Activated T-helper 1 cell treated with anti-CD3 and anti-CD28 coated beads, Interleukin-12 subunit alpha, Interleukin-12 subunit beta, Interleukin-2, Interleukin-4 antibody, amounts not matched to agents 30 ng/mL and 10 ng/mL and 1 ng/mL, durations not matched to agents 14 hours and 24 hours and 36 hours (primary cell): ENCODE measurements at places on chromosomes 1 and 21.
A peak's percentile ranks its signal among the peaks of the same experiment; 100 is the strongest.

DNA sequence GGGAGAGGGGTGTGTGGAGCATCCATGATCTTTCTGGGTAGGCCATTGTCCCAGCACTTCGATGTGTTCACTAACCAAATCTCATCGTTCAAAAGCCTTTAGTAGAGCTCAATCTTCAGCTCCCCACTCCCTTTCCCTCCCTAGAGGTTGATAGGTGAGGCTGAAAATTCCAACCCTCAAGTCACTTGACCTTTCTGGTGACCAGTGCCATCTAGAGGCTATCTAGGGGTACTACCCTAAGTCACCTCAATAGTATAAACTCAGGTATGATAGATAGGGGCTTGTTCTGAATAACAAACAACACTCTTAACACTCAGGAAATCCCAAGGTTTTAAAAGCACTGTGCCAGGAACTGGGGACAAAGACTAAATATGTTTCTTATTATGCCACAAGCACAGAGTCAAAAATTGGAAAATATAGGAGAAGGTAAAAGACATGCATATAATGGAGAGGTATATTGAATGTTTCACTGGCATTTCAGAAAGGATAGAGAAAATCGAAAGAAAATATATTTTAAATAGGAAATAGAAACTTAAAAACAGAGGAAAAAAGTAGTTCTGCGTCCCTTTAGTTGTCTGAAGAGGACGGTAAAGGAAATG, 42.9 kb upstream of the CD53 start:
- no peak overlapping the region for H3K27ac ChIP-seq
- H3K4me1 ChIP-seq = peaks cover 6% of the 10 kb centered on the region
- peak; percentile 5 for DNase-seq
- H3K36me3 ChIP-seq = peaks cover 2% of the 10 kb centered on the region

GRCh38 chr1:235854347-235854746, 12.4 kb downstream of the LYST start:
- peaks cover 57% of the 10 kb centered on the region for H3K4me1 ChIP-seq
- no peak for DNase-seq
- H3K27ac ChIP-seq = no peak overlapping the region
- H3K36me3 ChIP-seq = peaks cover 23% of the 10 kb centered on the region
- no peak overlapping the region for H3K4me3 ChIP-seq

GRCh38 chr1:151176514-151177045, 799 bp upstream of the TMOD4 start:
- H3K36me3 ChIP-seq = peaks cover 47% of the 10 kb centered on the region
- no peak for DNase-seq
- H3K27me3 ChIP-seq = no peaks in the 10 kb centered on the region
- peaks cover 4% of the 10 kb centered on the region for H3K4me1 ChIP-seq
- H3K27ac ChIP-seq = peak overlapping the region; percentile 66

- H3K4me1 ChIP-seq = peaks cover 8% of the 10 kb centered on the region
- no peaks in the 10 kb centered on the region for H3K36me3 ChIP-seq
- H3K27ac ChIP-seq = no peak overlapping the region
- DNase-seq = no peak
- peaks cover 17% of the 10 kb centered on the region for H3K27me3 ChIP-seq
Observed at GRCh38 chr1:204758601-204759000, 73.1 kb upstream of the LRRN2 start.

DNA sequence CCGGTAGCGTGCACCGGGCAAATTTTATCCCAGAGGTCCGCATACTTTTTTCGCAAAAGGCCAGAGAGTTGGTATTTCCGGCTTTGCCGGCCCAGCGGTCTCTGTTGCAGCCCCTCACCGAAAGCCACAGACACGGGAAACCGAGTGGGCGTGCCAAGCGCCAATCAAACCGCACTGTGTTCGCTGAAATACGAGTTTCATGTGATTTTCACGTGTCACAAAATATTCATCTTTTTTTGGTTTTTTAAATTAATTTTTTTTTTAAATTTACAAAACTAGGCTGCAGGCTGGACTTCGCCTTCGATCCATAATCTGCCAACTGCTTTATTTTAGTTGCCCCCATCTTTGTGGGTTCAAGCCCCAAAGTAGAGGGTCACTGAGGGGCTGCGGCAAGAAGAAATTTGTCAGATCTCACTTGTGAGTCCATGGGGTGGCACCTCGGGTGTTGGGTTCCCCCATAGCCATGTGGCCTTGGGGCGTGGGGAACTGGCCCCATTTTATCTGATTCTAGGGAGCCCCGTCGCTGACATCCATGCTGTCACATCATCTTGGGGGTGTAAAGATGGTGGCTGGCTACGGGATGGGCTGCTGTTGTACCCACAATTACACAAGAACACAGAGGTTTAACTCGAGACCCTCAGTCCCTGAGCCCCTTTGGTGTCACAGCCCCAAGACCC, 20.8 kb downstream of the SLC45A1 start:
- no peak for DNase-seq
- no peaks in the 10 kb centered on the region for H3K27me3 ChIP-seq

DNA sequence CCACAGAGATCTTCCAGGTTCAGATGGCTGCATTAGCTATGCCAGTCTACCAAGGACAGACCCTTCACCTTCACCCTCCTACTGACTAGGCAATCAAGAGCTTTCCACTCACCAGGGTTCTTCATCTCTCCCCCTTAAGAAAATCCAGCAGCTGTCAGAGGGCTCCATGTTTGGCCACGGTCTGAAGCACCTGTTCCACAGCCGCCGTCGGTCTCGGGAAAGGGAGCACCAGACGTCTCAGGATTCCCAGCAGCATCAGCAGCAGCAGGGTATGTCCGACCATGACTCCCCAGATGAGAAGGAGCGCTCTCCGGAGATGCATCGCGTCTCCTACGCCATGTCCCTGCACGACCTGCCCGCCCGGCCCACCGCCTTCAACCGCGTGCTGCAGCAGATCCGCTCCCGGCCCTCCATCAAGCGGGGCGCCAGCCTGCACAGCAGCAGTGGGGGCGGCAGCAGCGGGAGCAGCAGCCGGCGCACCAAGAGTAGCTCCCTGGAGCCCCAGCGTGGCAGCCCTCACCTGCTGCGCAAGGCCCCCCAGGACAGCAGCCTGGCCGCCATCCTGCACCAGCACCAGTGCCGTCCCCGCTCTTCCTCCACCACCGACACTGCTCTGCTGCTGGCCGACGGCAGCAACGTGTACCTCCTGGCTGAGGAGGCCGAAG, 13.8 kb downstream of the TMCC2 start:
- no peak overlapping the region for H3K4me3 ChIP-seq
- peaks cover 43% of the 10 kb centered on the region for H3K4me1 ChIP-seq
- DNase-seq = no peak
- peaks cover 17% of the 10 kb centered on the region for H3K36me3 ChIP-seq
- no peaks in the 10 kb centered on the region for H3K27me3 ChIP-seq

DNA sequence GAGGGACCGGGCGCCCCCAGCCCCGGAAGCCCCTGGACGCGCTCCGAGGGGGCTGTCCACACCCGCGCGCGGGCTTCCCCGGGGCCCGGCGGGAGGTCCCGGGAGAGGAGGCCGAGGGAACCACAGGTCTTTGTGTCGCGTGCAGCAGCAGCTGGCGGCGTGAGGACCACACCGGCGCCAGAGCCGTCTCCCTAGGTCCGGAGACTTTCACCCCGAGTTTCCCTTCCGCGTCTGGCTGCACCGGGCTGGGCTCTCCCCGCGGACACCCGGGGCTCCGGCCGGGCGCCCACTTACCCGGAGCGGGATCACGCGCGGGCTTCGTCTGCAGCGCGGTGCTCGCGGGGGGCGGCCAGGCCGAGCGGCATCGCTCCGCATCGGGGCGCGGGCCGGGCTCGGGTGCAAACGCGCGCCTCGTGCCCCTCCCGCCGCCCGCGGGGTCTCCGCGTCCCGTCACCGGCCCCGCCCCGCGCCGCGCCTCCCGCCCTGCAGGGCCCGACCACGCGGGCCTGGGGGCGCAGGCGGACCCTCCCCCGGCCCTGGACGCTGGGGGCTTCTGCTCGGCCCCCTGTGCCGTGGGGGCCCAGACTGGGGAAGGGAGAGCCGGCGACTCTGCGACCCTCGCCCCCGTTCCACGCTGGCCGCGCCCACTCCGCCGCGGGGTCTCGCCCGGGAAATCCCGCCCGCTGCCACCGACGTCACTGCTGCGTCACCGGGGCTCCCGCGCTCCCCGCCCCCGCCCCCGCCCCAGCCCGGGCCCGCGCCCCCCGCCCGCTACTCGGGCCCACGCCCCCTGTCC, at the start of gene GNG4:
Gene GNG4, minus strand, starts transcription at position 417 of the 796 bp plus-strand sequence. CDS start 65,946 bp downstream, outside the sequence.
- H3K36me3 ChIP-seq = peaks cover 17% of the 10 kb centered on the region
- H3K4me3 ChIP-seq = peak within 1 kb of the TSS; percentile 95
- H3K4me1 ChIP-seq = peaks cover 37% of the 10 kb centered on the region
- DNase-seq = no peak
- peak within 1 kb of the TSS; percentile 89 for H3K27ac ChIP-seq

- H3K4me3 ChIP-seq = no peak overlapping the region
- no peak overlapping the region for H3K27ac ChIP-seq
- no peaks in the 10 kb centered on the region for H3K4me1 ChIP-seq
- no peak for DNase-seq
Observed at GRCh38 chr1:208009706-208010444, 99.0 kb upstream of the CD34 start.

- H3K27ac ChIP-seq = no peak within 1 kb of the TSS
- no peaks in the 10 kb centered on the region for H3K36me3 ChIP-seq
Observed at GRCh38 chr1:115840605-115841460, at the start of gene NHLH2. TSS of gene NHLH2 (minus strand) at chr1:115841126. CDS start at chr1:115838372, 2,754 bp downstream.

- no peaks in the 10 kb centered on the region for H3K27me3 ChIP-seq
- no peak overlapping the region for H3K4me3 ChIP-seq
- no peak overlapping the region for H3K27ac ChIP-seq
- no peak for DNase-seq
- no peaks in the 10 kb centered on the region for H3K36me3 ChIP-seq
Observed at GRCh38 chr1:237428809-237429208, 386.8 kb downstream of the RYR2 start.

DNA sequence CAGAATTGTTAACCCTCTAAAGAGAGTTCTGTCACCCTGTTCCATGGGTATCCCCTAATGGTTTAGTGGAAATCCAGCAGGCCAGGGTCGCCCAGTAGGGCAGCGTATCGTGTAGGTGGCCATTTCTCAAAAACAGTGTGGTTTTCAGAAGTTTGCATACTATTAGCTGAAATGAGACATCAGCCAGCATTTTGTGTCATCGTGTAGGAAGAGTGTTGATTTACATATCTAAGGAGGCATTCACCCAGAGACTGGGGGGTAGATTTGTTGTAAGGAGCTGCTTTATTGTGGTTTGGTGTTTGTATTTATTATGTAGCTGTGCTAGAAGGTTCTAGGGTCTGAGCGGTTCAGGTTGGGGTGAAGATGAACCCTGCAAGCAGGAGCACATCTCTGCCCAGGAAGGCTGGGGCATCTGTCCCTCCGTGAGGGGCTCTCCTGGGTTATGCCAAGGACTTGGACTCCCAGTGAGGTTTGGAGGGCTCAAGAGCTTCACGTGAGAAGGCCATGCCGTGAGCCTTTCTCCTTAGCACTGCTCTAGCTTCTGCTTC, 174.4 kb downstream of the PGBD5 start:
- H3K4me3 ChIP-seq = no peak overlapping the region
- peaks cover 25% of the 10 kb centered on the region for H3K36me3 ChIP-seq
- no peaks in the 10 kb centered on the region for H3K27me3 ChIP-seq
- peak overlapping the region; percentile 76 for H3K27ac ChIP-seq

DNA sequence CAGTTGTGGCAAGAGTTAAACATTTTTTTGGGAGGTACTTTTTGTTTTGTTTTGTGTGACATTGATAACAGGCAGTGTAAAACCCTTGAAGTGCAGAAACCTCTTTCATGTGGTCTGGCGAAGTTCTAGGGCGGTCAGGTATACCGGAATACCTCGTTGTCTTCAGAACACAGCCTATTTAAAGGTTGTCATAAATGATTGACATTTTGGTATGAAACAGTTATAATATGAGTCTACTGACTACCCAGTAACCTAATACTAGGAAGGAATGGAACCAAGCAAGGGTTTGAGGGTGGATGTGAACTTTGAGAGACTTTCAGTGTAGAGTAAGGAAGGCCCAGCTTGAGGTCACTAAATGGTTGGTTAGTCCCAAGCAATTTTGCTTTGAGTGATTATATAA, 40.5 kb downstream of the PATJ start:
- H3K27me3 ChIP-seq = no peaks in the 10 kb centered on the region
- peak overlapping the region; percentile 78 for H3K27ac ChIP-seq

GRCh38 chr1:37455516-37455915, 18.9 kb upstream of the ZC3H12A start:
- H3K27me3 ChIP-seq = no peaks in the 10 kb centered on the region
- no peak overlapping the region for H3K27ac ChIP-seq
- DNase-seq = no peak
- H3K36me3 ChIP-seq = no peaks in the 10 kb centered on the region

DNA sequence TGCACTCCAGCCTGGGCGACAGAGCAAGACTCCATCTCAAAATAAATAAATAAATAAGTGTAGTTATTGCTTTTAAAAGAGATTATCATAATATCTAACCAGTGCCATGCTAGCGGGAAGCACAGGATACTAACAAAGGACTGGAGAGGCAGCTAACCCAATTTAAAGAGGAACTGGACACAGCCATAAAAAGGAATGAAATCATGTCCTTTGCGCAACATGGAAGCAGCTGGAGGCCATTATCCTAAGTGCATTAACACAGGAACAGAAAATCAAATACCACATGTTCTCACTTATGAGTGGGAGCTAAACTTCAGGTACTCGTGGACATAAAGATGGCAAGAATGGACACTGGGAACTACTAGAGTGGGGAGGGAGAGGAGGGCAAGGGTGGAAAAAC, 54.9 kb downstream of the TM2D1 start:
- H3K36me3 ChIP-seq = peaks cover 2% of the 10 kb centered on the region
- H3K27me3 ChIP-seq = no peaks in the 10 kb centered on the region
- no peaks in the 10 kb centered on the region for H3K4me1 ChIP-seq
- no peak overlapping the region for H3K27ac ChIP-seq
- H3K4me3 ChIP-seq = no peak overlapping the region
- no peak for DNase-seq

GRCh38 chr1:156409439-156409838, 40.4 kb downstream of the RHBG start:
- H3K27me3 ChIP-seq = peaks cover 48% of the 10 kb centered on the region
- no peaks in the 10 kb centered on the region for H3K36me3 ChIP-seq
- no peak for DNase-seq
- H3K4me1 ChIP-seq = no peaks in the 10 kb centered on the region
- no peak overlapping the region for H3K4me3 ChIP-seq

DNA sequence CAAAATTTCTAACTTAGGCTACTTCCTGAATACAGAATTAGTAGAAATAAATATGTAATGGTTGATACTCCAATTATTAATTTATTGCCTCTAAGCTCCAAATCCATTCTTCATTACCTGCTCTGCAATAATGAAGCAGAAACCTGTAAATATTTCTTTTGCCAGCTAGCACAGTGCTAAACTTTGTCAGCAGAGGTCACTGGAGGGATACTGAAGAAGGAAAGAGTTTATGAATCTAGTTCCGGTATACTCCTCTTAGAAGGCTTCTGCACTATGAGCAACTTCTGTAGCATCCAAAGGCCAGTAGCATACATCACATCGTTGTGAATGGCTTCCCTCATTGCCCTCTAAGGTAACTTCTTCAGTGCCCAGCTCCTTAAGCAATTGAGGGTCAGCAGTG, 81.0 kb upstream of the LHX8 start:
- no peak overlapping the region for H3K4me3 ChIP-seq
- no peak overlapping the region for H3K27ac ChIP-seq
- H3K27me3 ChIP-seq = no peaks in the 10 kb centered on the region
- H3K36me3 ChIP-seq = no peaks in the 10 kb centered on the region
- DNase-seq = no peak
